EH (cell line): ENCODE measurements at places on chromosomes 2 and 18.

- DNase-seq, result peak; percentile 86
These were observed 66.9 kb upstream of the RBM44 start for GRCh38 chr2:237731663-237732062.

- no peak for DNase-seq
These were observed 68.0 kb downstream of the ACAA2 start for GRCh38 chr18:49745045-49746014.

DNA sequence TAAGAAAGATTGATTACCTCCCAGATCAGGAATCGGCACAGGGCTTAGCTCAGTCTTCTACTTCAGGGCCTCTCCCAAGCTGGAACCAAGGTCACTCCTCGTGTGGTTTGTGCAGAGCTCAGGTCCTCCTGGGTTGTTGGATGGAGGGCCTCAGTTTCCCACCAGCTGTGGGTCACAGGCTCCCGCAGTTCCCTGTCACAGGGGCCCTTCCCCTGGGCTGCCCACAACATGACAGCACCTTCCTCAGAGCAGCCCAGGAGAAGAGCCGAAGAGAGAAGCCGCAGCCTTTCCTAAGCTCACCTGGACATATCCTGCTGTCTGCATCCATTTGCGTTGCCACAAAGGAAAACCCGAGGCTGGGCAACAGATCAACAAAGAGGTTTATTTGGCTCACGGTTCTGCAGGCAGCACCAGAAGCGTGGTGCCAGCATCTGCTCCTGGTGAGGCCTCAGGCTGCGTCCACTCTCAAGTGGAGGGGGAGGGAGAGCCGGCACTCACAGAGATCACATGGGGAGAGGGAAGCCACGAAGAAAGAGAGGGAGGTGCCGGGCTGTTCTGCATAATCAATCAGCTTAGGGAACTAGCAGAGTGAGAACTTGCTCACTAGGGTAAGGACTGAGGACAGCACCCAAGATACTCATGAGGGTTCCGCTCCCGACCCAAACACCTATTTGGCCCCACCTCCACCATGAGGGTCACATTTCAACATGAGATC lies 13.0 kb upstream of the ALLC start:
- DNase-seq, result no peak

DNA sequence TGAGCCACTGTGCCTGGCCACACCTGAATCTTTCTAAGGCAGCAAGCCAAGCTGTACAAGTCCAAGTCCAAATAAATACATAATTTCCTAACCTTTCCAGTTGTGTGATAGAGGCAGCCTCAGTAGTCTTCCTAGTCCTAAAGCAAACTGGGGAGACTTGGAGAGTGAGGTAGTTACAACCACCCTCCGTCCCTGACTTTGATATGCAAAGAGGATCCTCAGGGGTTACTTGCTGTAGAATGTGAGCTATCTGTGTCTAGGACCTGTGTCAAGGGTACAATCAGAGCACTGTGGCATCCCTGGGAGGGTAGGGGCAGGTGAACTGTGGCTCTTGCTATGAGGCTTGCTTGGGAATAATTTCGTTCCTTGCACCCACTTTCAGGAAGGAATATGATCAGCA lies 28.3 kb upstream of the KCNG3 start:
- no peak for DNase-seq

DNA sequence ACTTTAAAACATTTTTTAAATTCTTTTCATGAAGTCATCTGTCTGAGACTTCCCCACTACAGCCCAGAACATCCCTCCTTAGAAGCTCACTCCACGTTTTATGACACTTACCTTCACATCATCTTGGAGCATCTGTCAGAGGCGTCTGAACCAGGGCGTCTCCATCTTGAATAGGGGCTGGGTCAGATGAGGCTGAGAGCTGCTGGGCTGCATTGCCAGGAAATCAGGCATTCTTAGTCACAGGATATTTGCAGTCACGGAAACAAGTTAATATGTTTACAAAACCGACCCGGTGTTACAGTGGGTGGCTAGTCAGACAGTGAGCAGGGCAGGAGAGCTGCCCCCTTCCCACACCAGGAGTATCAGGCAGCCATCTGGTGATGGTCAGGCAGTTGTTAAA lies 456.5 kb downstream of the FBXO15 start:
- peak; percentile 88 for DNase-seq

GRCh38 chr2:176999301-176999700 lies 213.3 kb upstream of the HNRNPA3 start:
- peak; percentile 39 for DNase-seq
